ENCODE measurements at places on chromosomes 7 and 10. TPM values are rescaled to one million over a fixed set of nuclear protein-coding genes. Genes with fewer than 3 reads are reported as not detected.

ITPRID1 gene
- not detected for total RNA-seq

CALML5 gene
- total RNA-seq: not detected

GSTO1 gene
- 305 TPM for total RNA-seq

GDF2 gene
- not detected for total RNA-seq

MMRN2 gene
- total RNA-seq: 0.40 TPM

CPXM2 gene
- not detected for total RNA-seq

PSD gene
- 0.27 TPM for total RNA-seq

SEMA3C gene
- 78.3 TPM for total RNA-seq

SERPINE1 gene
- 1,731 TPM for total RNA-seq

SEMA3E gene
- 1.8 TPM for total RNA-seq

GPR26 gene
- not detected for total RNA-seq

PKD2L1 gene
- not detected for total RNA-seq

SVIL gene
- 24.7 TPM for total RNA-seq
